ENCODE measurements at places on chromosomes 5 and 9. TPM values are rescaled to one million over a fixed set of nuclear protein-coding genes. Genes with fewer than 3 reads are reported as not detected.

The STK32A gene
- total RNA-seq = 0.04 TPM

DNA sequence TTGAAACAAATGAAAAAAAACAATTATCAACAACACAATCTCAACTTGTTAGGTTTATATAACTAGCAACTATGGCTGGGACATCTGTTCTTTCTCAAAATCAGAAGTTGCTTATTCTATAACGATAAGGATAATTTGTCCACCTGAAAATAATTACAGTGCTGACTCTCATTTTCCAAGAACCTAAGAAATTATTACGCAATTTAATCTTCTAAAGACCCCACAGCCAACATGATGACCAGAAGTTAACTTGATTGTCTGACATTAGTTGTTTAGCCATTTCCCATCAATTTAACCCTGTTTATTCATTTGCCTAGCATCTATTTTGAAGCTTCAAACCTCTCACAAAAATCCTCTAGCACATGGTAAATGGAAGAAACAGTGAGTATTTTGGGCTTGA, 293.8 kb downstream of the ELAVL2 start:
- no peak for ATAC-seq

The PSD2 gene
- not detected for total RNA-seq

GRCh38 chr9:114374936-114375335, 12.8 kb downstream of the AKNA start:
- no peak for ATAC-seq

- ATAC-seq = no peak
Measured at GRCh38 chr9:21294904-21295538, 10.1 kb downstream of the IFNA5 start.

DNA sequence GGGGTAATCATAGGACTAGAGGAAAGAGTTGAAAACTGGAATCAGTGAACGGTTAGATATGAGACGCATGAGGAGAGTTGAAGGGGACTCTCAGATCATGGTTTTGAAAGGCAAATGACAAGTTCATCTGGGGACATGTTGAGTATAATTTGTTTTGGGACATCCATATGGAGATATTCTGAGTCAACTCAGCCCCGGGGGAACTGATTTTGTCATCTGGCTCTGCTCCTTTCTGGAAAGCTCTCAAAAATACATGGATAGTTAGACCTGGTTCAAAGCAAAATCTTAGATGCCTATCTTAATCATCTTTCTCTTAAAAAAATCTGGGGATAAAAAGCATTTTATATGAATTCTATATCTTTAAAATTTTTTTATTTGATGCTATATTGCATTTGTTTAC, 161.2 kb downstream of the SNX18 start:
- ATAC-seq = no peak

DNA sequence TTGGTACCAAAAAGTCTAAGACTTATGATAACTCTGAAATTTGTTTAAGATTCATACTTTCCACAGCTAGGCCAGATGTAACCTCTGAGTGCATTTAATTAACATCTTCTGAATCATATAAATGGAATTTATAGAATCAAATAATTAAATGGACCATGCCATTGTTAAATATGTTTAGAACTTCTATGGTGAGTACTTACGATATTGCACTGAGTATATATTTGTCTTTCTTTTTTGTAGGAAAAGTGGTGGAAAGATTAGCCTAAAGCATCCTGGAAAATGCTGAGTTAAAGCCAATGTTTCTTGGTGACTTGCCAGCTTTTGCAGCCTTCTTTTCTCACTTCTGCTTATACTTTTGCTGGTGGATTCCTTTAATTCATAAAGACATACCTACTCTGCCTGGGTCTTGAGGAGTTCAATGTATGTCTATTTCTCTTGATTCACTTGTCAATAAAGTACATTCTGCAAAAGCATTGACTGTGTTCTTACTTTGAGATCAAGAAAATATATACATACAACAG, 11.9 kb downstream of the SPINK6 start:
- ATAC-seq = no peak

DNA sequence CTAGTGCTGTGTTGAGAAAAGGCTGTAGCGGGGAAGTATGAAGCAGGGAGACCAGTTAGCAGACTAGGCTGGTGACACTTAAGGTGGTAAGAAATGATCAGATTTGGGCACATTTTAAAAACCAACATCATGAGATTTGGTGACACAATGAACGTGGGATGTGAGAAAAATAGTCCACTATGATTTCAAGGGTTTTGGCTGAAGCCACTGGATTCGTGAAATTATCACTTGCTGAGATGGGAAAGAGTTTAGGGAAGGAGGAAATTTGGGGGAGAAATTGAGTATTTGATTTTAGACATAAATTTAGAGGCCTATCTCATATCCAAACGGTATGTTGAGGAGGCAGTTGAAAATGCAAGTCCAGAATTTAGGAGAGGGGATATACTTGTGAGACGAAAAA, 23.1 kb downstream of the SKP2 start:
- no peak for ATAC-seq

The FOXI1 gene
- total RNA-seq = 0.16 TPM

The TAF11L10 gene
- total RNA-seq = not detected

The ANXA1 gene
- 4,910 TPM for total RNA-seq

- no peak for ATAC-seq
Measured at GRCh38 chr5:136526791-136527190, 161.4 kb upstream of the TRPC7 start.

- ATAC-seq = no peak
Measured at GRCh38 chr5:9264301-9264700, 281.6 kb downstream of the SEMA5A start.

The ANKRD33B gene
- total RNA-seq = 0.68 TPM

The FAT2 gene
- 82.5 TPM for total RNA-seq

The F2RL2 gene
- 0.20 TPM for total RNA-seq

The UGT3A1 gene
- not detected for total RNA-seq

The RELL2 gene
- 4.5 TPM for total RNA-seq

GRCh38 chr5:128538000-128538249, at the start of gene FBN2:
Gene FBN2 (minus strand): TSS chr5:128538245. CDS start chr5:128537603, 642 bp downstream.
- ATAC-seq = no peak
